ENCODE measurements at places on chromosomes 5 and 9.

- DNase-seq, result no peak
Observed at GRCh38 chr9:100394816-100395215, 32.1 kb upstream of the MSANTD3 start.

GRCh38 chr5:137705106-137705505, 30.8 kb downstream of the KLHL3 start:
- no peak for DNase-seq

DNA sequence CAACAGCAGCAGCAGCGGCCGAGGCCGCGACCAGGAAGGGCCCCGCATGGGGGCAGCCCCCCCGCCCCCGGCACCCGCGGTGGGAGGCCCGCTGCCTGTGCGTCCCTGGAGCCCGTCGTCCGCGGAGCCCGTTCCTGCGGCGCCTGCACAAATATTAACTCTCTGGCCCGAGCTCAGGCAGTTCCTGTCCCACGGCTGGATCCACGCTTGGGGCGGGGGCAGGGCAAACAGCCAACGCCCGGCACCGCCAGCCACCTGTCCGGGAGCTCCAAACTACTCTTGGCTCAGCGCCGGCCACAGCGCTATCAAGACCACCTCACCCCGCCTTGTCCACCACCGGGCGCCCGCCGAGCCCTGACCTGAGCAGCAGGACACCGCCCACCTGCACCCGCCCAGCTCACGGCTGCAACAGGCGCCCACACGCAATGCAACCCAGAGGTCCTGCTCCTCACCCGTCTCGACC, at the start of gene LRRC26:
Gene LRRC26 (minus strand): TSS at position 156 of the 463 bp plus-strand sequence. CDS start 108 bp downstream, at position 48.
- DNase-seq, result no peak

DNA sequence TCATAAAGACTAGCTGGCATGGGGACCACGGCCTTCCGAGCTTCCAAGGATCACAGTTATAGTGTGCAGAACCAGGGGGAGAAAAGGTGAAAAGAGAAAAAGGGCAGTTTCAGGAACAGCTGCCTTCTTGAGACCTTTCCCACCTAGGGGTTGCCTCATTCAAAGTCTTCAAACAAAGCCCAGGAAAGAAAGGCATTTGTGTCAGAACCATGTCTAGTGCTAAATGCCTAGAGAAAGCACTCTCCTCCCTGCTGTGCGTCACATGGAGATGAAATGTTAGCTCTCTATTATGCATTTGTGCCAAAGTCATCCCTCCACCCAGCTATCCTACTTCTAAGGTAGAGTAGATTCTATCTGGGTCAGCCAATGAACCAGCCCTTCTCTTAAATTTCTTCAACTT, 1037.3 kb upstream of the WWC1 start:
- DNase-seq, result no peak

- DNase-seq, result no peak
Observed at GRCh38 chr9:124632077-124632621, 125.0 kb upstream of the NR5A1 start.

- DNase-seq, result no peak
Observed at GRCh38 chr9:18490641-18491370, 16.9 kb downstream of the ADAMTSL1 start.

- no peak for DNase-seq
Observed at GRCh38 chr5:98299435-98299834, 474.0 kb upstream of the RGMB start.

GRCh38 chr5:169646856-169647255, 9.8 kb downstream of the DOCK2 start:
- no peak for DNase-seq

DNA sequence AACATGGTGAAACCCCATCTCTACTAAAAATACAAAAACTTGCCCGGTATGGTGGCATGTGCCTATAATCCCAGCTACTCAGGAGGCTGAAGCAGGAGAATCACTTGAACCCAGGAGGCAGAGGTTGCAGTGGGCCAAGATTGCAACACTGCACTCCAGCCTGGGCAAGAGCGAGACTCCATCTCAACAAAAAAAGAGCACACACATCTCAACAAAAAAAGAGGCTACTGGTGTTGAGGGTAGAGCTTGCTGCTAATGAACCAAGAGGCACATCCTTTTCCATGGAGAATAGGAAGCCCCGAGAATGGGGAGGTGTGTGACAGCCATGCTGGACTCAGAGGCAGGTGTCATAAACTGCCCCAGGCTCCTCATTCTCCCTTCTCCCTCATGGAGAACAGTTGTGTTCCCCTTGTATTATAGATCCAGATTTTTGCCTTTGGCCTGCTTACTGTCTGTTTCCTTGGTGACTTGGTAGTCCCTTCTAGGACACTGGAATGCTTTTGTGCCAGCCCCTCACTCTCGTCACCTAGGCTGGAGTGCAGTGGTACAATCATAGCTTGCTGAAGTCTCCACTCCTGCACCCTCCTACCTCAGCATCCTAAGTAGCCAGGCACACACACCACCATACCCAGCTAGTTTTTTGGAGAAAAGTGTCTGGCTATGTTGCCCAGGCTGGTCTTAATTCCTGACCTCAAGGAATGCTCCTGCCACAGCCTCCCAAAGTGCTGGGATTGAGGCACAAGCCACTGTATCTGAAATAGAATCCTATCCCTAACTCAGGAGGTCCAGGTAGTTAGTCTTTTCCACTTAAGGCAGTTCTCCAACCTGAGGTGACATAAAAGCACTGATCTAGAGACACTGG, 5.1 kb downstream of the RPL12 start:
- no peak for DNase-seq

DNA sequence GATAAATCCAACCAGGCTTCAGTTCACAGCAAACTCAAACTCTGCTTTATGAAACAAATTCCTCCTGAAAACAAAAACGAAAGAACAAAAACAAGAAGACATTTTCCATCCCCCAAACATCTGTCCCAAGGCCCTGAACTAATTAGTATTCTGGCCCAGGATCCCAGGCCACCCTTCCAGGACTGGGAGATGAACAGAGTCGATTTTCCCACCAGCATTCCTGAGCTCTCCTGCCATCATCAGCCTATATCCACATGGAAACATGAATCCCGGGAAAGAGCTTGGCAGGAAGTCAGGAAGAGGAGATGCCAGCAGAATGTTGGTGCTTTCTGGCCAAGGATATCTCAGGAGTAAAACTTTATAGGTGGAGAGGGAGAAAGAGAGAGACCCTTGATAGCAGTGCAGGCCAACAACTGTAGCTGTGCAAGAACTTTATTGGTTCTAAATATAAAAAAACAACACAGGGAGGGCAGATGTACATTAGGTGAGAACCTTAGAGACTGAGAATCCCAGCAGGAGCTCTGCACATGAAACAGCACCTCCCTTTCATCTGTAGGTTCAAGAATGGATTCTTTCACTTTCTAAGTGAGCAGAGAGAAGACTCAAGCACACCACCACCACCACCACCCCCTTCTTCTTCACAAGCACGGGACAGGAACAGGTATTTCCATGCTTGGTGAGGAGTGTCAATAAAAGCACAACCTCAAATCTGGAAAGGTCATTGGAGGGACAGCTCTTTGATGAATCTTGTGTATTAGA, 190.7 kb upstream of the TAS2R1 start:
- no peak for DNase-seq

DNA sequence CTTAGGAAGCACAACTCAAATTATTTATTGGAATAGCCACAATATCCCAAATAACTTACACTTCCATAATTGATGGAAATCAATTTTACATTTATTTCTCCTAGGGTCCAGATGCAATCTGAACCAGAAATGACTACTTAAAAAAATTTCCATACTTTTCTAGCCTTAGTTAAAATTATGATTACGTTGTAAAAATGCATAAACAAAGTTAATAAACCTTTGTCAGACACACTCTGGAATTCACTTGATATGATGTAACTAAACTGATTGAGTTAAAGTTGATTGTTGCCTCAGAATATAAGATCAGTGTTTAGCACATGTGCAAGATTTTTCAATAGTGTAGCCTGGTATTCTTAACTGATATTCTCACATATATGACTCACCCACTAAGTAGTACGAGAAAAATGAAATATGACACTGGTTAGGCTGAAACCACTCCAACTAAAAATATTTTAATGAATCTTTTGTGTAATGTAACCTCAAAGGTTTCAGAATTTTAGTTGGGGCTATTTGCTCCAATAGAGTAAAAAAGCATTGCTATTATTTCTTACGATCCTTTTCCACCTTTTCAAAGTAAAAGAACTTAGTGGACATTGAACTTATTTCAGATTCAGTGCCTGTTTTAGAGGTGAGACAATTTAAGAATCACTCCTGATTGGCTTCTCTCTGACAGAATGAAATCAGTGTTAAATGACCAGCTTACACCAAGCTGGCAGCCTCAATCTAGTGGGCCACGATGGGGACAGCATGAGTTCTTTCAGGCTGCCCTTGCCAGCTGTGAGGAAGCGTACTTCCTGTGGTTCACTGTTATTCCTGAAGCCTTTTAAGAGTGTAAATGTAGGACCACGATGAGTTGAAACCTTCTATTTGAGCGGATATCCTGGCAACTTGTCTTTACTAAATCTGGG, 277.2 kb upstream of the CDH9 start:
- DNase-seq, result no peak

- DNase-seq, result no peak
Observed at GRCh38 chr9:124355039-124355940, 60.0 kb downstream of the PSMB7 start.

GRCh38 chr5:35114698-35115097, 66.9 kb upstream of the AGXT2 start:
- DNase-seq, result no peak

- DNase-seq, result no peak
Observed at GRCh38 chr9:112705768-112706427, 12.0 kb downstream of the INIP start.

- DNase-seq, result no peak
Observed at GRCh38 chr5:79011219-79011836, 26.2 kb upstream of the ARSB start.

- no peak for DNase-seq
Observed at GRCh38 chr5:10584714-10585517, 21.0 kb downstream of the ANKRD33B start.

- peak; percentile 1 for DNase-seq
Observed at GRCh38 chr5:163269624-163270023, 167.8 kb upstream of the CCNG1 start.

GRCh38 chr5:144583541-144584449, 413.1 kb downstream of the KCTD16 start:
- peak; percentile 63 for DNase-seq

DNA sequence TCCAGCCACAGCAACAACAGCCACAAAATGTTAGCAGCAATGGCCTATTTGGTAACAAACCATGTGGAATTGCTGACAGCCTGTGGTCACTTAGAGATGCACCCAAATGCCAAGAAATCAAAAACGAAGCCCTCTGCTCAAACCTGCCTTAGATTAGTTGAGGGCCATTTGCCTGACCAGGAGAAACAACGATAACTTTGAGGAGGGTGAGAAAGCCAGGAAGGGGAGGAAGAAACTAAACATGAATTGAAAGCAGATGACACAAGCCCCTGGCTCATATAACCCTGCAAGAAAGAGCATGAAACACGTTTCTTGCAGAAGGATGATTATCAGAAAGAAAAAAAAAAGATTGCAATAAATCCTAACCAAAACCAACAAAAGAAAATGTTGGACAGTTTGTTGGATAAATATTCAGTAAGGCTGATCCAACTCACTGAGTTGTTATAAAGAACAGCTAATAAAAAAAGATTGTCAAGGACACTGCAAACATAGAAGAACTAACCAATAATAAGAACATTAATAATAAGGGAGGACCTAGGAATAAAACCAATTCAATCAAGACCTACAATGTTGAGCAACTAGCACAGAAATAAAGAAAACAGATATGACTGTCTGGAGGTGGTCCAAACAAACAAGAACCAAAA, 140.5 kb upstream of the SLC30A5 start:
- no peak for DNase-seq

GRCh38 chr5:55899344-55899743, 48.2 kb downstream of the IL31RA start:
- DNase-seq, result no peak

- no peak for DNase-seq
Observed at GRCh38 chr5:115377468-115378217, 81.2 kb upstream of the CCDC112 start.

DNA sequence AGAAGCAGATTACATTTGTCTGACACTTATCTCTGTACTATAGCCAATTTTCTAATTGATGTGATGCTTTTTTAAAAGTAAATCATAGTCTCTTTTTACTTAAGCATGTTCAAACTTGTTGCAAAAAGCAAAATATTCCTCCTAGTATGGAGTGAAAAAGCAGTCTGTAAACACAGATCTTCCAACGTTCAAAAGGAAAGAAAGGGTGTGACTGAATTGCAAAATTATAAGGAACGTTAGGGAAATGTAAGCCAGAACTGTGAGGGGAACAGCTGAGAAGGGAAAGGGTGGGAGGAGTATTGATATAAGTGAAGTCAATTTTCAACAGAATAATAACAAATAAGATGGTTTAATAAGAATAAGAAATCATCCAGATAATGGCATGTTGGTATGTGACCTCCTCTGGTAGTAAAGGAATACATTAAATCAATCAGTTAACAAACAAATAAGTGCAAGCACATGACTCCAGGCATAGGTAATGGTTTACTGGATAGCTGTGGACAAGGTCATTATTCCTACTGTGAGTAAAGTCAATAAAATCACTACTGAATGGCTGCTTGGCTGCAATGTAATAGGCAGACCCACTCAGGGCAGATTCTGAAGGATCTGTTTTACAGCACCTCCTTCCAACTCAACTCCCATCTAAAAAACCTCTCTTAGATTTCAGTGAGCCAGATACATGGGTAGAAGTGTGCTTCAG, 239.1 kb upstream of the NMUR2 start:
- DNase-seq, result no peak

- no peak for DNase-seq
Observed at GRCh38 chr9:34363619-34364351, 12.9 kb downstream of the MYORG start.

Data from NCI-H1092 (cell line).